ENCODE measurements at places on chromosomes 6 and 20. TPM values are rescaled to one million over a fixed set of nuclear protein-coding genes. Genes with fewer than 3 reads are reported as not detected.

MYLIP gene
- total RNA-seq = 7.7 TPM

FAM209B gene
- not detected for total RNA-seq

LRRC1 gene
- 11.6 TPM for total RNA-seq

PSMB8 gene
- total RNA-seq = 41.2 TPM

SLC22A23 gene
- total RNA-seq = 18.1 TPM

EYA2 gene
- 1.6 TPM for total RNA-seq

SULF2 gene
- 2.0 TPM for total RNA-seq

SCGN gene
- total RNA-seq = not detected

SEL1L2 gene
- not detected for total RNA-seq

XKR7 gene
- not detected for total RNA-seq

HLA-DRB1 gene
- not detected for total RNA-seq

PGC gene
- total RNA-seq = not detected

NR2E1 gene
- not detected for total RNA-seq

RIPPLY2 gene
- 0.87 TPM for total RNA-seq

FNDC1 gene
- under 0.01 TPM for total RNA-seq

SEMG1 gene
- total RNA-seq = not detected
